ENCODE measurements at places on chromosomes 7 and 10.

DNA sequence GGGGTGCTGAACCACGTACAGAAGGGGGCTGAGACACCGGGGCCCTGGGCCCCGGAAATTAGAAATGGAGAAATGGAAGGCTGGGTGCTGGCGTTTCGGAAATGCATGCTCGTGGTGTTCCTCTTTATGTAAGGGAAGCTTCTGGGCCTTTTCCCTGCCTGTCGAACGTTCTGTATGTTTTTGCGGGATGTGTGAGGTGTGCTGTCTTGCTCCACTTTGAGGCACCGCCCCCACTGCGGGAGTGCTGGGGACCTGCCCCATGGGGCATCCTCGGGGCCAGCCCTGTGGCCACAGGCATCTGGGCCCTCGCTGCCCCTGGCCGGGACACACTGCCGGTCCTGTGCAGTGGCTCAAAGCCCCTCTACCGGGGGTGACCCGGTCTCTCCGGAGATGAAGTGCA is 1.7 kb upstream of the VENTX start:
- DNase-seq, result no peak

- DNase-seq, result no peak
These were observed 98.2 kb downstream of the PRPF18 start for GRCh38 chr10:13684806-13685482.

DNA sequence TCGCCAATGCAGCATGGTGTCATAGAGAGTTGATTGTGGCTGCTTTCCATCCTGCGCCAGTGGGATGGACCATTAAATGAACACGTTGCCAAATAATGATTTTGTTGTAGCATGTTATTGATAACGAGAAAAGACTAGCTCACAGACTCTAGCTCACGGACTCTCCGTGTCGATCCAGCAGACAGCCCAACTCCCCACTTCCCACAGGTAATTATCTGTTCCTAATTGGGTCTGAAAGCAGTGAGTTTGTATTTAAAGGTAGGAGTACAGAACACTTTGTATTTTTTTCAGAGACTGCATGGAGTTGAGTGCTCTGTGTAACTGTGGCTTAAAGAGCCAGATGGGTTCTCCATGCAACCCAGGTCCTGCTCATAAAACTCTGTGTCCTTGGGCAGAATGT is 1250.5 kb downstream of the TYW1 start:
- DNase-seq, result no peak

DNA sequence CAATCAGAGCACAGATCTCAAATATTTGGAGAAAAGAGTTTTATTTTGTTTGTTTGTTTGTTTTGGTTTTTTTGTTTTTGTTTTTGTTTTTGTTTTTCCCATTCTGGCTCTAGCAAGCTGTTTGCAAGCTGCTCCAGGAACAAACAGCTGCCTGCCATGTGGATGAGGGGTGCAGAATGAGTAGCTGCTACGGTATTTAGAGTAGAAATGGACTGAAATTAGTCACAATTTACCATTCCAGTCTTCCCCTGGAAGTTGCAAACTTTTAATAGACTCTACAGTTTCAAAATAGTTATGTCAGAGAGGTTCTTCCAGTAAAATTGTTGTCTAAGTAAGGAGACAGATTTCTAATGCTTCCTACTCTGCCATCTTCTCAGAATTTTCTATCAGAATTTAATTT is 27.1 kb upstream of the TAS2R16 start:
- no peak for DNase-seq

- peak; percentile 75 for DNase-seq
These were observed 985 bp upstream of the ETV1 start for GRCh38 chr7:13990319-13990983.

- no peak for DNase-seq
These were observed 9.8 kb downstream of the LARP4B start for GRCh38 chr10:921471-922414.

DNA sequence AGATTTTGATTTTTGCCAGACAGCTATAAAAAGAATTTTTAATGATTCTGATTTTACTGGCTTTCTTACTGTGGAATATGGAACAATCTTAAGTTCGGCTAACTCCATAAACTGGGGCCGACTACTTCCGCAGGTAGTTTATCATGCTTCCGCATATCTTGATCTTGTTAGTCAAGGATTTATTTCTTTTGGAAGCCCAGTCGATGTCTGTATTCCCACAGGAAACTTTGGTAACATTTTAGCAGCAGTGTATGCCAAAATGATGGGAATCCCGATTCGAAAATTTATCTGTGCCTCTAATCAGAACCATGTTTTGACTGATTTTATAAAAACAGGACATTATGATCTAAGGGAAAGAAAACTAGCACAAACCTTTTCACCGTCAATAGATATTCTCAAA is 8.1 kb downstream of the THNSL1 start:
- DNase-seq, result no peak

GRCh38 chr7:106050002-106050745 is 61.9 kb downstream of the SYPL1 start:
- DNase-seq, result no peak

DNA sequence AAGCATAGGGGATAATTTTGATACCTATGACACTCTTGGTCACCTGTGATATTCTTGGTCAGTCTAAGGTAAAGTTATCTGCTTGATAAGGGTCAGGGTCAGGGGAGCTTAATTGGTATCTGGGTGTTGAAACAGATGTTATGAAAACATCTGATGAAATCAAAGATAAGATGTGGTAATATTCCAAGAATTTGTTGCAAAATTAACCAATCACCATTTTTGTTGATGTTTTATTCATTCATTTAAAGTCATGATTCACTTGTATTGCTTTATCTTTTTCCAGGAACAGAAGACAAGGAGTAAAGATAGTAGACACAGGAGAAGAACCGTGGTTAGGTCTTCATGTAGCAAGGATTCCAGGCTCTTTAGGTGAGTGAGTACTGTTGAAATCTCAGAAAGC is 103.1 kb downstream of the SEMA3C start:
- DNase-seq, result no peak

DNA sequence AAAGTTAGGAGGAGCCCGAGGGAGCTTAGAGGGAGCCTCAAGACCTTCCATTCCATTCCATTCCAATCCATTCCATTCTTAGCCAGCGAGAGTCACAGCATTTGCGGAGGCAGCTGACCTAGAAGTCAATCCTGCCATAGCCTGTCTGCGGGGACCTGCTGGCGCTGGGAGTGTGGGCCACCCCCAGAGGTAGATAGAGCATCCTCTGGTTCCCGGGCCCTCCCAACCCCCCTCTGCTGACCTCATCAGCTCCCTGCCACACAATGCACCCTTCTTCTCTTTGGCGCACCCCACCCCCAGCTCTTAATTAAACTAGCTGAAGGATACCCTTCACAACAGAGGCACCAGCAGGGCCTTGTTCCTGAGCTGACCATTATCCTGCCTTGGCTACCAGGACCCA is 152.5 kb upstream of the ZMIZ1 start:
- DNase-seq, result no peak

DNA sequence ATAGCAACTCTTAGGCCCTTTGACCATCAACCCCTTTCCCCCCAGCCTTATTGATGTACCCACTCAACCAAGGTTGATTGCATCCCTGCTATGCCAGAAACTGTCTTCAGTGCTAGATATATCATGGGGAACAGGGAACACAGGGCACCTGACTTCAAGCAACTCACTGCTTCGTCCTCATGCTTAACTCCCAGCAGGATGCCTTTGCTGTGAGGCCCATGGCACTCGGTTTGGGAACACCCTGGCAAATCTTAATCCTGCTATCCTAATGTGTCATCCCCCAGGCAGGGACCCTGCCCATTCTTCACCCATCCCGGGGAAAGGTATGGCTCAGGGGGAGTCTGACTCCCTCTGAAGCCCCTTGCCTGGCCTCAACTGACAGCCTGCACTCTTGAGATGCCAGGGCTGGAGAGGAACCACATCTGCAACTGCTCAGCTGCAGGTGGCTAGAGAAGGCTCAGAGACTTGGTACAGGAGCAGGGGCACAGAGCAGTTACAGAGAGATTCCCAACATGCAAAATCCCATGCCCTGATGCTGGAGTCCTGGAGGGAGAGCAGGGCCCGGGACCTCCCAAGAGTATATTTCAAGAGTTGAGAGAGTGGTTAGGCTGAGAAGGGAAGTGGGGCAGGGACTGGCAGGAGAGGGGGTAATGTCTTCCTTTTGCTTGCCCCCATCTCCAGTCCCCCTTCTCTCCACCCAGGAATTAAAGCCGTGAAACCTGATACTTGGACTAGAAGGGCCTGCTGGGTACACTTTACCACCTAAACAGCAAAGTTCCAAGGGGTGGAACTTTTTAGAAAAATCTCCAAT is 2.4 kb upstream of the UNC5B start:
- no peak for DNase-seq

DNA sequence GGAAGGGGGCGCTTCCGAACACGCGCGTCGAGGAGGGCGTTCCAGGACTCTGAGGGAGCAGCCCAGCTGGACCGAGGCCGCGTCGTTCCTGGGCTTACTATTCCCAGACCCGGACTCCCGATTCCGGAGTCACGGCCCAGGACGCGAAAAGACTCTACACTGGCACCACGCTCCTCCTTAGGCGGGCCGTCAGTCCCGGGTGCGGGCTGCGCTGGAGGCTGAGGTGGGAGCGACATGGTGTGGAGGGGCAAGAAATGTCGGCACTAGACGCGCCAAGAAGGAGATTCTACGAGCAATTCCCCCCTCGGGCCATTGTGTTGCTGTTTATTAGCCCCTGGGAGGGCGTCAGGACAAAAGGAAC is 584 bp upstream of the RUNDC3B start:
- no peak for DNase-seq

DNA sequence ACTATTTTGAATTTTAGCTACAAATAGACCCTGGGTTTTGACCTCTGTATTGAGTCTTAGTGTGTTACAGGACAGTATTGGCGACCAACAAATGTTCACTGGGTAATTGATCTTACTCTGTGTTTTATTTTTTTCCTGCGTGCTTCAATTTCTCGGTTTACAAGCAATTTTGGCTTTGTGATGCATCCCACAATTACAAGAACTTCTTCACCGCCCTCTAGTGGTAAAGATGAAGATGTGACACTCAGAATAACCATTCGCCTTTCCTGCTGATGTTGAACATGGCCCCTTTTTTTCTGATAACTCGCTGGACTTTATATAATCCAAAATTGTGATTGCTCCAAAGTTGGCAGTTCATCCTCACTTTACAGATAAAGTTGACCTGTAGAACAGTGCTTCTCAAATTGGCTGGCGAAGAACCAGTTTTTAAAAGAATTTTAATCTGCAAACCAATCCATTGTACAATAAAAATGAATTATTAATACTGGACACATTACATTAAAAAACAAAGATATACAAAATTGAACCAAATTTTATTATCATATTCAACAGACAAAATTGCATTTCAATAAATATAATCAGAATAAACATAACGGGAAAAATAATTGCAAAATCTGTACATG is 20.2 kb upstream of the SMC3 start:
- peak; percentile 31 for DNase-seq

- DNase-seq, result no peak
These were observed 36.5 kb downstream of the COA1 start for GRCh38 chr7:43692582-43693373.

DNA sequence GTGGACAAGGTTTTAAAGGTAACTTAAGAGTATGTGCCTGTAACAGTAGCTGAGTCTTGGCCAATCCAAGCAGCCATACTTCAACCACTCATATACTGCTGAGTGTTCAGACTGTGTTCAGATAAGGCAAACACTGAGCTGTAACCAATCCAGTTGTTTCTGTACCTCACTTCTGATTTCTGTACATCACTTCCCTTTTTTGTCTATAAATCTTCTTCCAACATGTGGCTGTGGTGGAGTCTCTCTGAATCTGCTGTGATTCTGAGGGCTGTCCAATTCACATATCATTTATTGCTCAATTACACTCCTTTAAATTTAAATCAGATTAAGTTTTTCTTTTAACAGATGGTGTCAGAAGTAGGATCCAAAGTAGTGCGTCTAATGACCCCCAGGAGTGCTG is 149.5 kb upstream of the PHF14 start:
- DNase-seq, result no peak

DNA sequence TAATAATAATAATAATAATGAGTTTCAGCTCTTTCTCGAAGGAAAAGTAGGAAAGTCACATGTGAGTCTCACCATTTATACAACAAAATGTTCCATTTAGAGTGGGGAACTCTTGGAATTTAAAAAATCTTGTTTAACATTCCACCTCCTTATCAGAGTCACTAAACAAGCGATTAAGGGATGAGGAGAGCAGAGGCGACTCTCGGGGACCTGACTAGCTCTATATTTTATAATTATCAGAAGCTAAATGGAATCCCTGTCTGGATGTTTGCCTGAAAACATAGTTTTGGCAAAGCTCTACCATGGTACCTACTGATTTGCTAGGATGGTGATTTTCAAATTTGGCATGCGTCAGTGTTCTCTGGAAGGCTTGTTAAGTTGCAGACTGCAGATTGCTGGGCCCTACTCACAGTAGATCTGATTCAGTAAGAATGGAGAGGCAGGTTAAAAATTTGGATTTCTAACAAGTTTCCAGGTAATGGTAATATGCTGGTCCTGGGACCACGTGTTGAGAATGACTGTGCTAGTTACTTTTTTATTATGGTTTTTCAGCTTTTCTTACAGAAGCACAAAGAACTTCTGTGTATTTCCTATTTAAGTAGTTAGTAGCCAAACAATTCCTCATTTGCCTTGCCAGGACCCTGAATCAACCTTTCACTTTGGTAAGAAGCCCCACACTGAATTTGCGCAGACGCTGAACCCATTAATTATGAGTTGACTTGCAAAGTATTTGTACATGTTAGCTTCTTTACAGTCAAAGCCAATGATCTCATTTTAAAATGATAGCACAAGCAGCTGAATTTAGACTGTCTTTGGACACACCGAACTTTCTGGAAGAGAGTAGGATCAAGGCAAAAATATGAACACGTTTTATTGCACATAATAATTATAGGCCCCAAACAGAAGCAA is 39.5 kb downstream of the CPED1 start:
- no peak for DNase-seq

DNA sequence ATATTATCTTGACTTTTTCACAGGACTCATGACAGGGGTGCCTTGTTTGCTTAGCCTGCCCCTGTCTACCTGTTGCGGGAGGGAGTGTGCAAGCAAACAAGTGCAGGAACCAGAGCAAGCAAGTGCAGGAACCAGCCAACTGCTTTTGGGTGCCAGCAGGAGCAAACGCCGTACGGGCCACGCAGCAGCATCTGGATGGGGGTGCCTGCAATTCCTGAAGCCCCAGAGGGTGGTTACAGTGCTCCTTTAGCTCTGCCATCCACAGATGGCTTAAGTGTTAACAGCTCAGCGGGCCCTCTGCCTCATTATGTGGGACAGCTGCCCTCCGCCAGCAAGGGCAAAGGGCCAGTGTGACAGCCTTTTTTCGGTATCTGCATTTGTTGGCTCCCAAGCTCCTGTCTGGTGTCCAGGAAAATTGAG is 83.5 kb downstream of the MICU1 start:
- DNase-seq, result no peak

DNA sequence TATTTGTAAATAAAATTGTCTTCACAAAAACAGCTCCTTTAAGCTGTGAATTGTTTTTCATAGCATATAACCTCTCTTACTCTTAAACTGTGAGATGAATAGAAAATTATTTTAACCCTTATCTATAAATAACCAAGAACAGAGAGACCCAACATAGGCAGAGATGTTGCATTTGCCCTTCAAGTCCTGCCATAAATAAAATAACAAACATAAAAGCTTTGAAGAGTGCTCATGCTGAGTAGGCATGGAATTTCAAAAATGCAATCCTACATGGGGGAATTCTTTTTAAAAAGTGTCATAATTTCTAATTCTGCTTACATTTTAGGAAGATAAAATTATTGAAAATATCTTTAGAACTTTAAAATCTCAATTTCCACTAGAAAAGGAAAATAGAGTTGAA is 124.1 kb upstream of the FERD3L start:
- no peak for DNase-seq

GRCh38 chr7:144028547-144028946 is 20.2 kb upstream of the OR2A5 start:
- no peak for DNase-seq

- no peak for DNase-seq
These were observed 29.5 kb downstream of the EGFR start for GRCh38 chr7:55048221-55048859.
